ENCODE measurements at places on chromosomes 2 and 18.
A peak's percentile ranks its signal among the peaks of the same experiment; 100 is the strongest.

GRCh38 chr18:26802330-26803200, 62.9 kb downstream of the AQP4 start:
- DNase-seq, result no peak

DNA sequence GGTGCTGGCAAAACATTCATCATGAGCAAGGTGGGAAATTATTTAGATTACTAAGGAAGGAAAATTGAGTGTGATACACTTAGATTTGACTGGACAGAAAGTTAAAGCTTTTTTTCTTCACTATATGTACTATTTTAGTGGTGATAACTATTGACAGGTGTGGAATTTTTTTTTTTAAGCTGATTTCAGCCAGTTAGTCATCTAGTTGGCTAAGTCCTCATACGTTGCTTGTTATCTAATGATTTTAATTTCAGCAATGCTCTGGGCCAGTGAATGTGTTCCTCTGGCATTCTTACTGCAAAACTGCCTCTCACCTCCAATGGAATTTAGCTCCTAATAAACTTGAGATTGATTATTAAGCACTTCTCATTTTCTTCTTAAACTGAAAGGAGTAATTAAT, 1223.2 kb upstream of the ACVR2A start:
- no peak for DNase-seq

- DNase-seq, result no peak
Measured at GRCh38 chr2:156867201-156867600, 390.3 kb upstream of the GALNT5 start.

DNA sequence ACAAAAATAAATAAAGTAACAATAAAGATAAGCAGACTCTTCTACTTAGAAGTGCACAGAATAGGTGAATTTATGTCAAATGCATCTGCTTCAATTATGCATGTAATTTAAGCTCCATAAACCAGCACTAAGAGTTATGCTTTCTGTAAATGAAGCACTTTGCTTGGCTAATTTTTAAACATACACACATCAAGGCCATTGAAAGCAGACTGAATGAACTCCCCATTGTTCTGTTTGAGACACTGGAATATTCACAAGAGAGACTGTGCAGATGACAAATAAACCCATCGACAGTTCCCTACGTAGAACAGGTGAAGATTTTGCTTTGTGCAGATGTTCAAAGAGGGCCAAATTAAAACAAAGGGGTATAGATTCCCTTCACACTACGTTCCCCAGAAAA, 133.4 kb downstream of the PID1 start:
- peak; percentile 55 for DNase-seq

DNA sequence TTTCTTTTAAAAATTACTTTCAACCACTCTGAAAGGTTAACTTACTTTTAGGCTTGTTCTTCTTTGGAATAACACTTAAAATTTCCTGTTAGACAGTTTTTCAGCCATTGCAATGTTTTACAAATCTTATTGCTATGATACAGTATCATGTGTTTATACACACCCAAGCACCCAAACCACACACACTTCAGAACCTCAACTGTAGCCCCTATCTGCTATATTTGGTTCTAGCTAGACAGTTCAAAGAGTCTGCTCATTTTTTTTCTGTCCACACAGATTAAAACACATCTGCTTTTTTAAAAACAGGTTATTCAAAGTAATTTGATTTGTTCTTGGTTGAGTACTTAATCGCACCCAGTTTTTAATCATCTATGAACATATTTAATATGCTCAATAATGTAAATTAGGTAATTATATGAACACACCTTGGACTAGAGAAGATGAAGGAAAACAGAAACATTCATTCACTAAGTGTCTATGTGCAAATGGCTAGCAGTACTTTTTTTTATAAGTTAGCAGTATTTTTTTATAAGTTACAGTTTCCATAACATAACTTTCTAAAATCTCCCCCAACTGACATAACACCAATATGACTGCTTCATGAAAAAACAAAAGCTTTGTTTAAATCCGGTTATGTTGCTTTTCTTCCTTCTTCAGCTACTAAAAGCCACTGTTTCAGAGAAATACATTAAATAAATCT, 17.6 kb downstream of the FBXO11 start:
- no peak for DNase-seq

DNA sequence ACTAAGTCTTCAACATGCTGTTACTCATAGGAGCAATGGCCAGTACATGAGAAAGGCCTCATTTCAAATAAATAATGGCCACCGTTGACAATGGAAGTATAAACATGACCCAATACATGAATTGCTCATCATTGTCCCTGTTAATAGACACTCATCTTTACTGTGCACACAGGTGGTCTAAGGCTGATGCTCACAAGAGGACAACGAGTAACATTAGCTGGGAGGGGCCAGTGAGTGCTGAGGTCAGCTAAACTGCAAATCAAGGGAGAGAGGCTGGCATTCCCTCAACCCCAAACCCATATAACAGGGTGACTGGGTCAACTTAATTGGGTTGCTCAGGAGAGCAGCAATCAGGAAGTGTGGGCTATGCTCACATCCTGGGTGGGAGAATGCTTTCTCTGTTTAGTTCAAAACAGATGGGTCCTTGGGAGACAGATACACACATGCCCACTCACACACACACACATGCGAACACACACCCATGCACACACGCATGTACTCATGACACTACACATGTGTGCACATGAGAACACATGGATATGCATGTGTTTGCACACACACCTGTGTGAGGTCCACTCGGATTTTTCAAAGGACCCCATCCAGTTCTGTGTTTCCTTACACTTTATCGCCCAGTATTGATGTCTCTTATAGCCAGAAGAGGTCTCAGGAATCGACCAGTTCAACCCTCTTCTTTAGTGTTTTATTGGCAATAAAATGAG, 172.0 kb downstream of the INHBB start:
- DNase-seq, result peak; percentile 77

GRCh38 chr2:85181134-85181631, 48.0 kb downstream of the TCF7L1 start:
- DNase-seq, result no peak

- no peak for DNase-seq
Measured at GRCh38 chr2:83233326-83233725, 1225.8 kb downstream of the SUCLG1 start.

GRCh38 chr2:126154256-126154785, 501.6 kb upstream of the GYPC start:
- no peak for DNase-seq

DNA sequence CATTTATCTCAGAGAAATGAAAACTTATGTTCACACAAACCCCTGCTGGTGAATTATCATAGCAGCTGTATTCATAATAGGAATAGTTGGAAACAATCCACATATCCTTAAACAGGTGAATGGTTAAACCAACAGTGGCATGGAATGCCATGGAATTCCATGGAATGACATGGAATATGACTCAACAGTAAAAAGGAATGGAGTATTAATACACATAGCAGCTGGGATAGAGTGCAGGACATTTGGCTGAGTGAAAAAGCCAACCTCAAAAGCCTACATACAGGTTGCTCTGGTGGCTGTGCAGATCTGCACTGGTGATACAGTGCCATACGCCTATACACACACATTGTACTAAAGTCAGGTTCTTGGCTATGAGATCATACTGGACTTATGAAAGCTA, 69.5 kb downstream of the FAM168B start:
- no peak for DNase-seq

GRCh38 chr2:165594935-165595255, 125.4 kb downstream of the CSRNP3 start:
- no peak for DNase-seq

DNA sequence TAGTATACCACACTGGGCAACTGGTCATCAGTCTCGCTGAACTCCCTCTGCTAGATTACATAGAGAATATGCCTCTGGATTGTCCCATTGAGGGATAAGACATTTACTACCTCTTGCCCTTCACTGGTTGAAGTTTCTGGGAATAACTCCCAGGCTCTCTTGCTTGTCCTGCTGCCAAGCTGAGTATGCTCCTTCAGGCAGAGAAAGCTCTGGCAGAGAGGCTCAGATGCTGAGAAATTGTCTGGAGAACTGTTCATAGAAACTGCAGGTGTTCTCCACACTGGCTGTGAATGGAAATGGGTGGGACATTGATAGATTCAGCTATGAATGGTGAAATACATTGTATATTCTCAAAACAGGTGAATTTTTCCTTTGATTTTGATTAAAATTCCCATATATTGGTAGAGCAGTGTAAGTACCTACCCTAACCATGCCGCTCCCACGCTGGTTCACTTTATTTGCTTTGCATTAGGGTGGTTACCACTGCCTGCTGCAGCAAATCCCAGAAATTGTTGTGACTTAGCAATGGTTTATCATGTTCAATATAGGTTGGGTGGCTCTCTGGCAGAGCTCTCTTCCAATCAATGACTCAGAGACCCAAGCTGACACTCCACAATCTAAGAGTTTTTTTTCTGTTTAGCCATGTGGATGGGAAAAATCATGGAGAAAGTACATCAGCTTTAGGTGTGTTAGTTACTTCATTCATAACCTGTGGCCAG, 36.7 kb downstream of the FAM117B start:
- DNase-seq, result no peak

- no peak for DNase-seq
Measured at GRCh38 chr2:168469281-168469988, 13.4 kb downstream of the CERS6 start.

DNA sequence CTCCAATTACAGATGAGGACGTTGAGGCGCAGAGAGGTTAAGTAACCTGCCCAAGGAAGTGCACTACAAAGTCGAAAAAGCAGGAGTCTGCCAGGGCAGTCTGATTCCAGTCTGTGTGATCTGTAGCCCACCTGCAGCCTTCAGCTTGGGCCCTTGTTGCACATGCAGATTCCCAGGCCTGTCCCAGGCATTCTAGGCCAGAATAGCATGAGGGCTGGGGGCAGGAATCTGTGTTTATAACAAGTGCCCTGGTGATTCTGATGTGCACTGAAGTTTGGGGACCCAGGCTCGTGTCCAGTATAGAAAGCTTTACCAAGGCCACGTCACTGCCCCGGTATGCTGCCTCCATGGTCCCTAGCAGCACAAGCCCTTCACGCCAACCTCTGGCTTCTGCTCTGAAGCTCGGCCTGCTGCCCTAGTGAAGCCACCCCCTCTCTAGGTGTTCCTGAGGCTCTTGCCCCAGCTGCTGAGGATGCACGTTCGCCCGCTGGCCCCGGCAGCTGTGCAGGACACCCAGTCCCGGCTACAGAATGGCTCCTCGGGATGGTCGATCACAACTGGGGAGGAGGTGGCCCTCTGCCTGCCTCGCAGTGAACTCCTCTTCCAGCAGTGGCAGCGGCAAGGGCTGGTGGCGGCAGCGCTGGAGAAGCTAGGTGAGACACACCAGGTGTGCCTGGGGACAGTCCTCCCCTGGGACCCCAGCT, 4.6 kb downstream of the CHRNG start:
- no peak for DNase-seq

- no peak for DNase-seq
Measured at GRCh38 chr18:6279308-6279707, 135.4 kb downstream of the L3MBTL4 start.

DNA sequence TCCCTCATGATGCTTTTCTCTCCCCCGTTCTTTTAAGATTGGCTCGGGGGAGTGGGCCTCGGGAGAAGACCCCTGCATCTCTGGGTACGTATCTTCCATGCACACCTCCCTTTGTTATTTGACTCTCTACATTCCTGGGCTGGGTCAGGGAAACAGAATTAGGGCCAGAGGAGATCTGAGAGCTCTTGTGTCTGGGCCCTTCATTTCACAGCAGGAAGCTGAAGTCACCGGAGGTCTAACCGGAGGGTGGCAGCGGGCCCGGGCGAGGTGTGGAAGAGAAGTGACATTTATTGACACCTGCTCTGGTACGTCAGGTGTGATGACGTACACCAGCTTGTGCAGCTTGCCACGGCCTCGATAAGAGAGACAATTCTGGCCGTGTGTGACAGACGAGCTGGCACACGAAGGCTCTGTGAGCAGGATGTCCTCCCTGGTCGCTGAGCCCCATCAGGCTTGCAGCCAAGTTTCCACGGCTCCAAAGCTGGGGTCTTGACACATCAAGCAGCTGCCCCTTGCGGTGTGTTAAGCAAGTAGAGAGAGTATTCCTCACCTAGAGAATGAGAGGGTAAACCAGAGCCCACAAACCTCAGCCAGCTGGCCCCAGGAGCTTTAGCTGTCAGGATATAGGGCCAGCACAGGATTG, 30.4 kb downstream of the TOGARAM2 start:
- no peak for DNase-seq

DNA sequence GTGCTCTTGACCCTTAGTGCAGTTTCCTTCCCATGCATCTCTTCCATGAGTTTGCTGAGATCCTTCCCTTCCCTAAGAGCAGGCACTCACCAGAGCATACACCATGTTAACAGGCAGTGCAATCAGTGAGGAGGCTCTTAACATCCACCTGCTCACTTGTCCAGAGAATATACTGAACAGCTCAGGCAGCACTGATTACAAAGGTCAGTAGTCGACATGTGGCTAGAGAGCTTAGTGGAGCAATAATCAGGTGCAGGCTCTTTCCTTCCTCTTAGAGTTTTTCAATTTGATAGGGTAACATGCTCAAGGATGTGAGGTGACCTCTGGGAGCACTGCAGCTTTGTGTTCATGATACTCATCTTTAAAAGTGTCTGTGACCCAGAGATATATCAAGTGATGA, 144.1 kb upstream of the SETBP1 start:
- no peak for DNase-seq

- DNase-seq, result no peak
Measured at GRCh38 chr18:12121175-12122042, 27.8 kb downstream of the ANKRD62 start.

DNA sequence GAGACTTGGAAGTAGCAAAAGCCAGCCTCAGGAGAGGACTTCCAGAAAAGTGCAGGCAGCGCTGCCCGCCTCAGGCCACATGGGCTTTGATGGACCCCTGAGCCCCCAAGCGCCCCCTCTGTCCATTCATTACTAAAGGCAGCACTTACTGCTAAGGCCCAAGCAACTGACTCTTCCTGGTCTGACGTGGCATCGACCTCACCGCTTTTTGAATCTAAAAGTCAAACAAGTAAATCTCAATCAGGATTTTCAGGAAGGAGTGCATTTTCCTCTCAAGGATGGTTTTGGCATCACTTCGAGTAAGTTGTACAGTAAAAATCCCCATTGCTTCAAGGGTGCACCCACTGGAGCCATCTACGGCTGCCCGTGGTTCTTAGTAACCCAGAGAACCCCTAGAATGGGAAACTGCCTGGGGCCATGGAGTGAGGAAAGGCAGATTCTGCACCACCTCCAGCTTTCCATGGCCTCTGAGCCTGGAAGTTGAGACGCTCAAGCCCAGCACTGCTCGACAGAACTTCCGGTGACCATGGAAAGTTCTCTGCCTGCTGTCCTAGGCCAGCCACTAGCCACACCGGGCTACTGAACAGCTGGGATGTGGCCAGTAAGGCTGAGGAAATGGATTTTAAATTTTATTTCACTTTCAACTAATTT, 7.0 kb downstream of the HJURP start:
- no peak for DNase-seq

DNA sequence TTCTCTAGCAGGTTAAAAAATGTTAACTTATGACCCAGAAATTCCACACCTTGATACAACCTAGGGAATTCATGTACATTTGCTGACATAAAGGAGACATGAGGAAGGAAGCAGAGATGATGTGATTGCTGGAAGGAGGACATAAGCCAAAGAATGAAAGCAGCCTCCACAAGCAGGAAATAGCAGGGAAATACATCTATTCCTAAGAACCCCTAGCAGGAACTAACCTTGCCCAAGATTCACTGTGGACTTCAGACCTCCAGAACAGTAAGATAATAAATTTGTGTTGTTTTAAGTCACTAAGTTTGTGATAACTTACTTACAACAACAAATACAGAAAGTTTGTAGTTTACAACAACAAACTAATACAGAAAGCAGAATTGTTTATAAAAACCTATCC, 4.6 kb upstream of the DSG4 start:
- DNase-seq, result no peak

- no peak for DNase-seq
Measured at GRCh38 chr2:77469106-77469505, 53.1 kb downstream of the LRRTM4 start.

GRCh38 chr2:201128933-201129505, 13.1 kb downstream of the CFLAR start:
- DNase-seq, result no peak

Data from NCI-H748 treated with DMSO at 0.1 percent for 48 hours (cell line).